Thyroid gland (tissue), 4 donors: ENCODE measurements at places on chromosomes 11 and 22. TPM values are rescaled to one million over a fixed set of nuclear protein-coding genes. Genes with fewer than 3 reads are reported as not detected.

C11orf42 gene
- not detected for total RNA-seq

DNA sequence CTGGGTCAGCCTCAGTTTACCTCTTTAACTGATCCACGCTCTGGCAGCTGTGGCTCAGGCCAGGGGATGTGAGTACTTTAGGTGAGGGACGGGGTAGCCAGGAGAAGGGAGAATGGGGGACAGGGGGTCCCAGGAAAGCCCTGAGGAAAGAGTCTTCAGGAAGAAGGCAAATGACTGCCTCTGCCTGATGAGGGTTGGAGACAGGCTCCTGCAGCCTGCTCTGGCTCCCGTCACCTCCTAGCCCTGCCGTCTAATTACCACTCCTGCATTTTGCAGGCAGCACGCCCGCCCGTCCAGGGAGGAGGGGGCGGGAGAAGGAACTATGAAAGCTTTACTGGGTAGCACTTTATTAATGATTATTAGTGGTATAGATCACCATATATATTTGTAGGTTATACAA is 116.6 kb downstream of the CEP164 start:
- DNase-seq: no peak

DNA sequence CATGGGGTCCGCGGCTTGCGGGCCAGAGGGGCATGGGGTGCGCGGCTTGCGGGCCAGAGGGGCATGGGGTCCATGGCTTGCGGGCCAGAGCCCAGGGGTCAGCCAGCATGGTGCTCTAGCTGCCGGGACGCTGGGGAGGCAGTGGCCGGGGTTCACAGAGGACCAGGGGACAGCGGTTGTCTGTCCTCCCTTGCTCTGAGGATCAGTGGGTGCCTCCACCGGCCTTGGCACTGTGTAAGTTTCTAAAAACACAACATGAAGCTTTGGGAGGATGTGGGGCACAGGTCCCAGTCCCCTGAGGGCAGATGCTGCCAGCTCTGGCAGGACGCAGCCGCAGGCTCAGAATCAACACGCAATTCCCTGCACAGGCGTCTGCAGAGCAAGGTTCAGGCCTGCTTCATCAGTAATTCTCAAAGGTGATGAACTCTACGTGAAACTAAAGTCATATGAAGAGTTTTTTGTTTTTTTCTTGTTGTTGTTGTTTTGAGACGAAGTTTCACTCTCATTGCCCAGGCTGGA is 3.0 kb downstream of the MLC1 start:
- DNase-seq: no peak

MRGPRX1 gene
- not detected for total RNA-seq

ACER3 gene
- total RNA-seq: 11.5 TPM

DNA sequence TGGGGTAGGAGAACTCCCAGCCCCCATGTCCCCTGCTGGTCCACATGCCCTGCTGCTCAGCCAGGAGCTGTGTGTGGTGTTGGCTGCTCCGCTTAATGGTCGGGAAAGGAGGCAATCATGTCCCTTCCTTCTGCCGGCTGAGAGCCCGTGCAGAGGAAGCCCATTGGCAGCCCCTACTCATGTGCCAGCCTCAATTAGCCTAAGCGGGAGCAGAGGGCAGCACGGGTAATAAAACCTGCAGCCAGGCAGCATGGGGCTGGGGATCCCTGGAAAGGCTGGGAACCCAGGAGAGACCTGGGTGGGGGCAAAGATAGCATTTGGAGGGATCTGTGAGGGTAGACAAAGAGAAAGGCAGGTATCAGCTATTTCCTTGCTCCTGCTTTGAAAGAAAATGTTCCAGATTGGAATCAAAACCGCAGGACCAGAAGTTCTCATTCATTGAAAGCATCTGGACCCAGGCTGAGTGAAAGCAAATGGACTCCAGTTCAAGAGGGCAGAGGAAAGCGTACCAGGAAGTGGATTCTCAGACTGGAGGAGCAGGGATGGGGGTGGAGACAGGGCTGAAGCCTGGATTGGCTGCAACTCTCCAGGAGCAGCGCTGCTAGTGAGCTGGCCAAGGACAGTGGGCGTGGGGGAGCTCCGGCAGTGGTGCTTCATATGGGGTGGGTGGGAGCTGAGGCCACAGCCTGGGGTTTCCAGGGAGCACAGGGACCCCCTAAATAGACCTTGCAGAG is 103.4 kb upstream of the NECTIN1 start:
- DNase-seq: peak; percentile 5

- DNase-seq: no peak
These were observed 25.0 kb downstream of the MN1 start for GRCh38 chr22:27776650-27776958.

- DNase-seq: no peak
These were observed 140.5 kb downstream of the MIAT start for GRCh38 chr22:26797910-26798309.

GRCh38 chr11:8839957-8840945 is 70.7 kb upstream of the AKIP1 start:
- peak; percentile 70 for DNase-seq

HBB gene
- total RNA-seq: 10.5 TPM

GRCh38 chr11:67510023-67510345 is 2.0 kb upstream of the CDK2AP2 start:
- DNase-seq: no peak

GRCh38 chr11:47495011-47495855 is 46.3 kb upstream of the RAPSN start:
- no peak for DNase-seq

DNA sequence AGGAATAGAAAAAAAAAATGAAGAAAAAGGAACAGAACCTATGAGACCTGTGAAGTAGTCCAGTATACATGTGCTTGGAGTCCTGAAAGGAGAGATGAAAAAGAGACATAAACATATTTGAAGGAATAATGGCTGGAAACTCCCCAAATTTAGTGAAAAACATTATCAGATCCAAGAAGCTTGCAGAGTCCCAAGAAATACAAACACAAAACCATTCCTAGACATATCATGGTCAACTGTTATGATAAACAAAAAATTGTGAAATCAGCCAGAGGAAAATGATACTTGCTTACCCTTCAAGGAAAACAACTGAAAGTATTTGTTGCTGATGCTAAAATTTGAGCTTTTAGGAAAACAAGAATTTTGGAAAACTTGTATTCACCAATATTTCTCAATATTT is 250.1 kb downstream of the DDX10 start:
- no peak for DNase-seq

GRCh38 chr22:47805394-47805935 is 1043.0 kb downstream of the TBC1D22A start:
- DNase-seq: no peak

- no peak for DNase-seq
These were observed 32.2 kb downstream of the CWC15 start for GRCh38 chr11:94941131-94941530.

- no peak for DNase-seq
These were observed 104.0 kb downstream of the FAR1 start for GRCh38 chr11:13772223-13773046.

- DNase-seq: peak; percentile 29
These were observed 9.4 kb upstream of the SAMM50 start for GRCh38 chr22:43945632-43946383.

DNA sequence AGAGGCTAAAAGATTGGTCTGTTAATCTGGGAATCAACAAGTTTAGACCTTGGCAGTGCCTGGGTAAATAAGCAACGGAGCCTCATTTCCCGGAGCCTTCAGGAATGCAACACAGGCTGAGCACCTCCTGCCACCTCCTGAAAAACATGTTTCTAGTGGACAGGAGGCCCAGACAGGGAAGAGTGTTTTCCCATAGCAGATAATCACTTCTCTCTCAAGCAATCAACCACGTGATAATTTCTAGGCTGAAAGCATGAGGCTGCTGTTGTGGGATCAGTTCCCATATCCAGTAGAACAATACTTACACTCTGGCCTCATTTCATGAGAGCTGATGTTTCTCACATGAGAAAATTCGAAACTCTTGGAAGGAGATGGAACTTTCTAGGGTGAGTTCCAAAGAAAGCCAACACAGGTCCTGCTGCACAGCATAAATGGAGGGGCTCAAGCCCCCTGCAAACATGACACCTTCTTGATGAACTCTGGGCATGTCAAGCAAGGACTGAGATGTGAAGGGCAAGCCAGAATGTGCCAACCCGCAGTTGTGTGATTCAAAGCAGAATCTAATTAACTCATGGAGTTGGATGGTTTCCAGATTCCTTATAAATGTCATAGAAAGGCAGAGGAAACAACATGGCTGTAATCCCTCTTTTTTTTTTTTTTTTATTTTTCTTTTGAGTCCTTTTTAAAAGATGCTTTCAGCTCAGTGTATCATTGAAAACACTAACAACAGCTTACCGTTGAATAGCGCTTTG is 228.5 kb upstream of the SESN3 start:
- no peak for DNase-seq

- no peak for DNase-seq
These were observed 684.7 kb downstream of the METTL15 start for GRCh38 chr11:28792856-28793255.

GRCh38 chr11:134571301-134571700 is 159.3 kb upstream of the B3GAT1 start:
- DNase-seq: no peak

- peak; percentile 72 for DNase-seq
These were observed at the start of gene NR1H3 for GRCh38 chr11:47257517-47258316. NR1H3 (plus strand) TSS chr11:47257996; CDS start chr11:47259217, 1,221 bp downstream.

OR52E8 gene
- not detected for total RNA-seq

- no peak for DNase-seq
These were observed 35.7 kb downstream of the TBCEL start for GRCh38 chr11:121059605-121060004.

GRCh38 chr11:2885017-2885677 is 428 bp downstream of the CDKN1C start:
- DNase-seq: peak; percentile 75

DNA sequence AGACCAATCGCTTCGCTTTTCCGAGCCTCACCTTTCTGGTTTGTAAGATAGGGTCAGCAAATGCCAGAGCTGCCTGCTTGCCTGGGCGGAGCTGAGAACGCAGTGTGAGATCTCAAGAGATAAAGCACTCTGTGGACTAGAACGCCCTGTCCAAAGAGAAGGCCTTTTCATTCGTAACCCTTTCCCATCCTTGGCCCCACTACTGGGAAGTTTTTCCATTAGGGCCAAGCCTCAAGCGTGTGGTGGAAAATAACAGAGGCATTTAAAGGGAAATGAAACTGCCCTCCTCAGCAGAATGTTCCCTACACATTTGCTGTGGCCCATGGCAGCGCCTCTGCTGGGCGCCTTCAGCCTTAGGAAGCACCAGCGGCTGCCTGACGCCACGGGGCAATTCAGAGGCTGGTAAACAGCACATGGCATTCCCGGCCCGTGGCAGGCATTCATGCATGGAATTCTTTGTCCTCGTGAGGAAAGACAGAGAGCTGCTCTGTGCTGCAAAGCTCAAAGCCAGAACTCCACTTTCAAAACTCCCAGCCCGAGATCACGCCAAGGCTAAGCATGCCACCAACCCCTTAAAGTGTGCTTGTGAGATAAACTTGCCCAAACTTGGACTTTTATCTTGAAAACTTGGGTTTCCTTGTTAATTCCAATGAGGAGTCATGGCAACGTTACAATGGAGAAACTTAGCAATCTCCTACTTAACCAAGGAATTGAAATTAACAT is 38.1 kb downstream of the AHNAK start:
- peak; percentile 96 for DNase-seq

- DNase-seq: no peak
These were observed 53.1 kb downstream of the SLC22A12 start for GRCh38 chr11:64643920-64644646.

GRCh38 chr11:130213143-130213978 is 53.8 kb downstream of the ST14 start:
- DNase-seq: peak; percentile 62

DNA sequence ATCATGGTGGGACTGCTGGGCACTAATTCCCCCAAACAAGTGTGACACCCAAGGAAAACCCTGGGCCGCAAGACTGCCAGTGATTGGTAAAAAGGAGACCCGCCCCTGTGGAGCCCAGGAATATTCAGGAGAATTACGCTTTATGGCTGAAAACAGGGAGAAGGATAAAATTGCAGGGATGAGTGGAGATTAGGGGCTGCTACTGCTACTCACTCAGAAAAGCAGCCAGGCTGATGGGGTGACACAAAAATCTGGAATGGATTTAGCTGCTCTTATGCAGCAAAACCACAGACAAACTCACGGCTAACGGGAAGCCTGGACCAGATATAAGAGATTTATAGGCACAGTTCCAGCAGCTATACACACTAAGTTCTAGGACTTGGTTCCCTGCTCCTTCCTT is 4.4 kb upstream of the FBXO3 start:
- no peak for DNase-seq

DNA sequence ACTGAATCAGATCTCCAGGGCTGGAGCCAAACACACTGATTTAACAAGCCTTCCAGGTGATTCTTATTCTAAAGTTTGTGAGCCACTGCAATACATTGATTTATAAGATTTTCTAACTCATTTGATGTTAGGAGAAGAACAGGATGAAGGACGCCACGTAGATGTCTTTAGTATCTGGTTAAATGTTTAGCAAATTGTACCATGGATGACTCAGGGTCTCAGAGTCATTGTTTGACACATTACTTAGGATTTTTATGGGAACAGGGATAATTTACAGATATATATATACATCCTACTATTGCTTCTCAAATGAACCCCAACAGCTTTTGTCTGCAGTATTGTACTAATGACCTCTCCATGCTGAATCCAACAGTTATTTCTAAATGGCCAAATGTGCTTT is 143.1 kb upstream of the DDI1 start:
- no peak for DNase-seq

DNA sequence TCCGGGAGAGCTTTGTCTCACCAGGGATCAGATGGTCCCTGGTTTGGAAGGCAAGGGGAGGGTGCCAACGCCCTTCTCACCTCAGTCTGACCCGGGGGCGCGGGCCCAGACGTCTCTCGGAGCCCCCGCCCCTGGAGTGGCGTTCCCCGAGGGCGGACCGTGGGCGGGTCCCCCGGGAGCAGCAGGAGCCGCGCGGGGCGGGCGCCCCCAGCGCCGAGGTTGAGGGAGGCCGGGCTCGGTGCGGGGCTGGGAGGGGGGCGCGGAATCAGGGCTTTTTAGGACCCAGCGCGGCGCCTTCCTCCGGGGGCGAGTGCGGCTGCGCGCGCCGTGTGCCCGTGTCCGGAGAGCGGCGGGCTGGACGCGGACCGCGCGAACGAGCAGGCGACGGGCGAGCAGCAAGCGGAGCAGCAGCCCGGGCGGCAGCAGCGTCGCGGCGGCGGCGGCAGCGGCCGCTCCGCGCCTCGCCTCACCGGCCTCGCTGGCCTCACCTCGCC is at the start of gene KCNC1:
KCNC1 (plus strand) TSS at position 364 of the 494 bp plus-strand sequence. CDS start 1,222 bp downstream, outside the sequence.
- peak; percentile 46 for DNase-seq
